ENCODE measurements at places on chromosomes 2 and 18.

GRCh38 chr2:3309496-3310355, 67.9 kb downstream of the EIPR1 start:
- no peak for DNase-seq

DNA sequence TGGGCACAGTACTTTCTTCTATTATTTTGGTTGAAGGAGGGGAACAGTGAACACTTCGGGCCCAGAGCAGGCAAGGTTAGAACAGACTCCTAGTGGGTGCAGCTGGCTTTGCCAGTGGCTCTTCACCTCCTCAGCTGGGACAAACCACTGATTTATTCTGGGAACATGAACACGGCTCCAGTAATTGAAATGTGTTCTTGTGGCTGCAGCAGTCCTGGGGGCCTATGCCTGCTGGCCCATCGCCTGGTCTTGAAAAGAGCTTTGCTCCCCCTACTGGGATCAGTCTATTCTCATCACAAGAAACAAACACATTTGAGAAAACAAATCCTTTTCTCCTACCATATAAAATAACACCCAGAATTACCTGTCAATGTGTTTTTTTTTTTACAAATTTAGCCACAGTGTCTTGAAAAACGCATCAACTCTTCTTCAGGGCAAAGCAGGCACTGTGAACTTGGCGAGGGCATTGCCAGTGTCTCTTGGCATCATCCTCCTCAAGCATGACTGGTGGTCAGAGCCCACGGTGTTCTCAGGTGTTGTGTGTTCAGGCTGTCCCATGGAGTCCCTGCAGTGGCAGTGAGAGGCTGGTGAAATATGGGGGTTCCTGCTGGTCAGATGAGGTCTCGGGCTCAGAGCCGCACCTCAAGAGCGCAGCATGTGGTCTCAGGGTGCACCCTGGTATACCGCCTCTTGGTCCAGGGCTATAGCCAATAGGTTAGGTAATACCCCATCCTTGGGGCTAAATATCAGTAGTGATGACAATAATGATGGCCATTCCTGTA, 51.3 kb downstream of the RNF144A start:
- DNase-seq, result no peak

GRCh38 chr2:29325544-29325943, 210.3 kb downstream of the CLIP4 start:
- DNase-seq, result no peak

DNA sequence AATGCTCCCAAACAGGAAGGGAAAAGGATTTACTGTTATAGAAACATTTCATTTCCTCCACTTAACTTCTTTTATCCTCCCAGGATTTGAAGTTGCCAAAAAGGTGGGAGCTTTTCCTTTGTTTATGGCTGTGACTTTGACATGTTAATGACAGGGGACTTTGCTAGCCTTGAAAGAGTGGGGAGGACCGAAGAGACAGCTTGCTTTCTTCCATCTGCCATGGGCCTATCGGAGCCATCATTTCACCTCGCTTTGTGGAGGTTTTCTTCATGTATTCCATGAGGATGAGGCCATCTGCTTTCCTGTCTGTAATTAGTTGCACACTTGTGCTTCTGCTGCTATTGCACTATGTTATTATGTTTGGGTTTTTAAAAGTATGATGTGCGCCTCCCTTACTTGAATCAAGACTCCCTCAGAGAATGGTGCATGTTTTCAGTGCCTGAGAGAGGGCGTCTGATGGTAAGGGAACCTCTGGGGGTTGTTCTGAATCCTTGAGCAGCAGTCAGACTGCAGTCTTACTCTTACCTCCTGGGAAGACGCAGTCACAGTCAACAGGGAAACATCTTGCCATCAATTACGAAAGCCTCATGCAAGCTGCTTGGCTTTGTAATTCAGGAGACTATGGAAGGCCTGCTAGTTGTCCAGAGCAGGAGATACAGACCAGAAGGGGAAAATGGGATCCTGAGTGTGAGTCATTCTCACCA, 173.3 kb upstream of the MGAT5 start:
- DNase-seq, result no peak

DNA sequence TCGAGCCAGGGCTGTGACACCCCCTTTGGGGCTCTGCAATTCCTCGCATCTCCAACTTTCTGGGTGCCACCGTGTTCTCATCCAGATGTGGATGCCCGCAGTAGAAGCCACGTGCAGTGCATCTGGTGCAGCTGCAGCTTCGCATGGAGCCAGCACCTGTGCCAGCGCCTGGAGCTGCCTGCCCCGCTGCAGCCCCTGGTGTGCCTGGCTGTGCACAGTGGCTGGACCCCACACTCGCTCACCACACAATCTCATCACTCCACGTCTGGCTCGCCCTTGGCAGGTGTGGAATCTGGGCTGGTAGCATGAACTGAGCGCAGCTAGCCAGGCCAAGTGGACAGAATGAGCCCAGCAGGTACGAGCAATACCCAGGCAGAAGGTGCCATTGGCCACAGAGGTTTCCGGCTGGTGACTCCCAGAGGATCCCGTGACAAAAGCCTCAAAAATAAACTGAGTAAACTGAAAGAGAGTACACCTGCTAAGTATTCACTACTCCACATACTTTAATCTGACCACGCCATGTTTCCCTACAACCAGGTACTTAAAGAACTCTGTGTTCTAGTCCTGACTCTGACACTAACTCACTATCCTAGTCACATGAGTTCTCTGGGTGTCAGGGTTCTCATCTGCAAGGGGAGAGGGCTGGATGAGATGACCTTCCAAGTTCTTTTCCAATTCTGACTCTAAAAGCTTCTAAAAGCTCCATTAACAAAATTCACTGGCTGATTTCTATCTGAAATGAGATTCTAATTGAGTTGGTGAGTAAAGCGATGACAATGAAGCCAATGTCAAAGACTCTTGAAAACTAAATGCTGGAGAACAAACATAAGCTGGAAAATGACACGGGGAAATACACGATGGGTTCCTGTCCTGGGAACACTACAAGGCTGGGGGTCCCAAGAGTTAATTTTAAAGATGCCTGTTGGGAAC, 37.1 kb downstream of the RNF152 start:
- DNase-seq, result no peak

GRCh38 chr18:63994783-63995399, 25.0 kb downstream of the SERPINB8 start:
- no peak for DNase-seq

- DNase-seq, result no peak
Measured at GRCh38 chr2:98175811-98176210, 88.8 kb downstream of the VWA3B start.

DNA sequence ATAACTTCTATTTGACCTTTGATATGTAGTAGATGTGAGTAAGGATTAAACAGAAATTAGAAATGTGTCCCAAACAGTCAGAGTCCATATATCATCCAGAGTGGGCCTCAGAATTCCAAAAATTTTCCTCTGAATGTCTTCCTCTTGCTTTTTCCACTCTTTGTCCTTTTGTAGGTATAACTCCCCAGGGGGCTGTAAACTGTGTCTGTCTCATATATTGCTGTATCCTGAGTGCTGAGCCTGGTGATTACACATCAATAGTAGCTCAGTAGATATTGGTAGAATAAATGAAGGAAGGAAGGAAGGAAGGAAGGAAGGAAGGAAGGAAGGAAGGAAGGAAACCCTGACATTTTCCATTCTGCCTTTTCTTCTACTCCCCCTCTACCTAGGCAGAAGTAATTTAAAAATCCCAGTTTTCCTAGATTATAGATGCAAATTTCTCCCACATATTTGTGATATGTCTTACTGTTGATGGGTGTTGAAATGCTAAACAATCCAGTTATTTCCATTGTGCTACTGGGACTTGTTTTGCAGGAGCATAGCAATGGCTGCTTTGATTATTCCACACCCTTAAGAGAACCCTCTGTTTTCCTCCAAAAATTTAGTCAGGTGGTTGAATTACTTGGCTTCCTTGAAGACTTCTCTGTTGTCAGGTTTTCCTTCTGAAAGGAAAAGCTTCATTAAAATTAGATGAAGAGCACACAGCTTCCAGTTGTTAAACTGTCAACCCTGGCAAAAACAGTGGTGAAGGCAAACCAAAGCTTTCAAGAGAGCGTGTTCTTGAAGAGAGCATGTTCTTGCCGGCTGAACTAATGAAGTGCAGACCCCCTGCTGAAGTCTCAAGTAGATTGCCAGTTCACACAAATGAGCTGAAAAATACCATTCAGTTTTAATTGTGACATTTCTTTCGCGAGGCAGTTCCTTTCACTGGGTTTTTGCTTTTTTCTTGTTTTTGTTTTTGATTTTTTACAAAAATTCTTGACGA, 147.8 kb downstream of the KCNE4 start:
- no peak for DNase-seq

DNA sequence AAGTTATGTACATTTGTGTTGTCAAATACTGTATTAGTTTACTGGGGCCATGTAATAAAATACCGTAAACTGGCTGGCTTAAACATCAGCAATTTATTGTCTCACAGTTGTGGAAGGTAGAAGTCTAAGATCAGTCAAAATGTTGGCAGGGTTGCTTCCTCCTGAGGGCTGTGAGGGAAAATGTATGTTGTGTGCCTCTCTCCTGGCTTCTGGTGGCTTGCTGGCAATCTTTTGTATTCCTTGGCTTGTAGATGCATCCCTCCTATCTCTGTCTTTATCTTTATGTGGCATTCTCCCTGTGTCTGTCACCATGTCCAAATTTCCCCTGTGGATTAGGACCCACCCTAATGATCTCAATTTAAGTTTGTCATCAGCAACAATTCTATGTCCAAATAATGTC, 37.0 kb upstream of the SLC30A6 start:
- no peak for DNase-seq

DNA sequence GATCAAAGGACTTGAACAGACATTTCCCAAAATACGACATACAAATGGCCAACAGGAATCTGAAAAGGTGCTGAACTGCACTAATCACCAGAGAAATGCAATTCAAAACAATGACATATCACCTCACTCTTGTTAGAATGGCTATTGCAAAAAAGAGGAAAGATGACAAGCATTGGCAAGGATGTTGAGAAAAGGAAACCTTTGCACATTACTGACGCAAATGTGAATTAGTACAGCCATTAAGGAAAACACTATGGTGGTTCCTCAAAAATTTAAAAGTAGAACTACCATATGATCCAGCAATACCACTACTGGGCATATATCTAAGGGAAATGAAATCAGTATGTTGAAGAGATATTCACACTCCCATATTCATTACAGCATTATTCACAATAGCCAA, 57.7 kb upstream of the ASPRV1 start:
- DNase-seq, result no peak

DNA sequence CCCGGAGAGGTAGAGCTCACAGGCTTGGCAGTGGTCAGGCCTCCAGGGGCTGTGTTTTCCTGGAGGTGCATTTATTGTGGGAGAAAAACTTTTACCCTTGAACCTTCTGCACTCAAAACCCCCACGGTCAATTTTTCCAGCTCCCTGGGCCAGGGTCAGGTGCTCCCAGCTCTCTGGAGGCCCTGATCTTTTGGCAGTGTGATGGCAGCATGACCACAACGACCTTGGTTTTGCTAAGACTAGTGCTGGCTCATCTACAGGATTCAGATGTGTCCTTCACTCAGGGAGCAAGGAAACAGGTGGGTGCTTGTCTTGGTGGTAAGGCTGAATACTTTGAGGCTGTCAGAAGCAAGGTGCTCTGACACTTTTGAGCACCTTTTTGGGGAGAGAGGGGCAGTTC, 92.3 kb downstream of the CCDC93 start:
- DNase-seq, result no peak

- no peak for DNase-seq
Measured at GRCh38 chr2:8615252-8615575, 66.6 kb upstream of the ID2 start.

GRCh38 chr2:38619458-38620164, 16.9 kb upstream of the HNRNPLL start:
- DNase-seq, result no peak

DNA sequence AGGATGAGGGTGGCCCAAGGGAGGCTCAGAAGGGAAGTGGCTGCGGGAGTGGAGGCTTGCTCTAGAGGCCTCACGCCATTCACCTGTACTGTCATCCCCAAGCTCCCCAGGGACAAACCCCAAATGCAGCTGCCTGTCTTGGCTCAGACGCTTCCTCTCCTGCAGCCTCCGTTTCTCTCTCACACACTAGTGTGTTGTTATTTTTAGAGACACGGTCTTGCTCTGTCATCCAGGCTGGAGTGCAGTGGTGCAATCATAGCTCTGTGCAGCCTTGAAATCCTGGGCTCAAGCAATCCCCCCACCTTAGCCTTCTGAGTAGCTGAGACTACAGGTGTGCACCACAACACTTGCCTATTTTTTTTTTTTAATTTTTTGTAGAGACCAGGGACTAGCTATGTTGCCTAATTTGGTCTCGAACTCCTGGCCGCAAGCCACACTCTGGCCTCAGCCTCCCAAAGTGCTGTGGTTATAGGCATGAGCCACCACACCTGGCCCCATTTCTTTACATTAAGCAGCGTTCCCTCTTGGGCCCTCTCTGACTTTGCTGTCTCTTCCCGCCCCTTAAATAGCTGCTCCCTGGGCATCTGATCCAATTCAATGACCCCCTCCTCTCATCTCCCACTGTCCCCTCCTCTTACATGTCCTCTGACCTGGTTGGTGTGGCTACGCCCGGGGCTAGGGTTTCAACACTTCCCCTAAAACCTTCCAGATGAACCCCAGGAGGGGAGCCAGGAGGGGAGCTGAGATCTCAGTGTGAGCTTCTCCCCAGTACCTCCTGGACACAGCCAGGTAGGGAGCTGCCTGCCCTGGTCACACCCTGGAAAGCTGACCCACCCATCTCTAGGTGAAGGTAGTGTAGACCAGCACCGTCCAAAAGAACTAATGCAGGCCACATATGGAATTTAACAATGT, 24.0 kb upstream of the LOXHD1 start:
- no peak for DNase-seq

GRCh38 chr2:45649462-45649857, 2.0 kb upstream of the PRKCE start:
- no peak for DNase-seq

DNA sequence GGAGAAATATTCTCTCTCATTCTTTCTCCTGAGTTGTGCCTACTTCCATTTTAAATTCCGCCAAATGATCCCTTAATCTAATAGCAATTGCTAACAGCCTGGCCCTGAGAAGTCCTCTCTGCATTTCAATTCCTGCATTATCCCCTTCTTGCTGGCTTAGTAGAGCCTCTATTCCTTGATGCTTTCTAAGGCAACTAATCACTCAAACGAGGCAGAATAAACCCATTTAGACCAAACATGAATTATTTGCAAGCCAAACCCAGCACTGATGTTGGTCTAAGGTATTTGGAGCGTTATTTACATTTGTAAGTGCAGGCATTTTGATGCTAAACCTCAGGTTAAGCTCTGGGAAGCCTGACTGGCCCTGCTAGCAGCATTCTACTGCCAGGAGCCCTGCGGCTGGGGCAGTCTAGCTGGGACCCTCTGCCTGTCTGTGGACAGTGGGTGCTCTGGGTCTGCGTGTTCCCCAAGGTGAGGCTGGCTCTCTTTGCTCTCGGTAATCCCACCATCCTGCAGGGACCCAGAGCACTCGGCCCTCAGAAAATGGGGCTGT, 173.1 kb upstream of the HS6ST1 start:
- no peak for DNase-seq

GRCh38 chr2:136051001-136051724, 65.7 kb upstream of the DARS1 start:
- no peak for DNase-seq

DNA sequence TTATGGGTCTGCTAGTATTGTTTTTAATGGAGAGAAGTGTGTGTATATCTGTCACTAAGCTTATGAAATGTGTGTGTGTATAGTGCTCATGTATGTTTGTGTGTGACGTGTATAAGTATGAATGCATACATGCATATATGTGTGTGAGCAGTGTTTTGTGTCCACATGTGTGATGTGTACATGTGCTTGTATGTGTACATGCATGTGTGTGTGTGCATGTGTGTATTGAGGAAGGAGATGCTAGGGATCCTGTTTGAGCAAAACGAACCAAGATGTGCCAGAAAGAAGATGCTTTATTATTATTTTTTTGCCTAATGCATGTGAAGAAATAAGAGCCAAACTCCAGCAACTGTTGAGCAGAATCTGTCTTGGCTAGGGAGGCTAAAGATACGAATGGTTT, 301.3 kb upstream of the SKOR2 start:
- DNase-seq, result no peak
